ENCODE measurements at places on chromosomes 12 and 14.
A peak's percentile ranks its signal among the peaks of the same experiment; 100 is the strongest.

DNA sequence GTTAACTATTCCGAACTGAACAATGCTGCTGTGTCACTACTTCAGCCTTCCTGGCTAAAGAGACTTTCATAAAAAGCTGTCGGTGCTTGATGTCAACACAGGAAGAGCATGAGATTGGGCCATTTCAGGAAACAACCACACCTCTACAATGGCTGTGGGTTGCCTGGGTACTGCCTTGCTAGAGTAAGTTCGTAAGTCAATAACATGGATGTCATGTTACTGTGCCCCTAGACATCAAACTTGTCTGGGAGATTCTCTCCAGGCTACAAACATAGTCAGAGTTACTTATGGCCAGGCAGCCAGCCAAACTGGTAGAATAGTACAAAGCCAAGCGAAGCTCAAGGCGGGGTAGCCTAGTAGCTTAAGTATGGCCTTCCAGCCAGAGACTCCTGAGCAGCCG, 23.1 kb downstream of the MAX start:
- no peak for DNase-seq

- no peak for DNase-seq
Measured at GRCh38 chr12:102195826-102196225, 1.8 kb downstream of the PMCH start.

DNA sequence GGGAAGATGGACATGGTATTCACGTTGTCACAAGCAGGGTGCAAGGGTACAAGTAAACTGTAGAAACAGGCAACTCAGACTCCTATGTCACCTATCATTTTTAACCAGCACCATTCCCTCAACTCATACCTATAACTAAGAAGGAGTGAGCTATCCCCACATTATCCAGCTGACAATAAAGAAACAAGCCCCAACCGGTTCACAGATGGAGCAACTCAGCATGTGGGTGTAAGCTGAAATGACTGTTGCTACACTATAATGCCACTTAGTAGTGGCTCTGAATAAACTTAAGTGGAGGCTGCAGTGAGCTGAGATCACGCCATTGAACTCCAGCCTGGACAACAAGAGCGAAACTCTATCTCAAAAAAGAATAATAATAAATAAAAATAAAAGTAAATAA, 829.5 kb upstream of the MDGA2 start:
- no peak for DNase-seq

DNA sequence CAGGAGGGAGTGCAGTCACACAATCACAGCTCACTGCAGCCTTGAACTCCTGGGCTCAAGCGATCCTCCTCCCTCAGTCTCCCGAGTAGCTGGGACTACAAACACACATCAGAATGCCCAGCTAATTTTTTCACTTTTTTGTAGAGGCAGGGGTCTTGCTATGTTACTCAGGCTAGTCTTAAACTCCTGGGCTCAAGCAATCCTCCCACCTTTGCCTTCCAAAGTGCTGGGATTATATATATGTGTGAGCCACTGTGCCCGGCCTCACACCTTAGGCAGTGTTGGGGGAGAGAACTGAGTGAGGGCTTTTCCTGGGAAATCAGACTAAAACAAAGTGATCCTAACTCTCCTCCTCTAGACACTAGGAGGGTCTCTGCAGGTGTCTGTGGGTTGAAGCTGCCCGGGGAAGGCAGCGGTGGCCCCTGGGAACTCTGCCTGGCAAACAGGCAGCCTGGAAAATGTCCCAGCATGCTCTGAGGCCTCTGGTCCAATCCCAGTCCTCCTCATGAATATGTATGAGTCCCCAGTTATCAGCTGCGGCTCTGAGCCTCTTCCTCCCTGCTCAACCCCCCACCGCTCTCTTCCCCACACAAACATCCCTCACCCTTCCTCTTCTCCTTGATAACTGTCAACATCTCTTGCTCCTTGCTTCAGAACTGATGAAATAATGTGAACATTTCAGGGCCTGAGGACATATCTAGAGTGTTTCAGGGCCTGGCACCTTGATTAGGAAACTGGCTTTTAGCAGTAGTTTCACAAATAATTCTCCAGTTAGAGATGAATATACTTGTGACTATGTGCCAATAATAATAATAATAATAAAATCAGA, 7.9 kb upstream of the NAA25 start:
- DNase-seq: no peak

GRCh38 chr14:43671716-43672485, 835.2 kb downstream of the FSCB start:
- DNase-seq: no peak

DNA sequence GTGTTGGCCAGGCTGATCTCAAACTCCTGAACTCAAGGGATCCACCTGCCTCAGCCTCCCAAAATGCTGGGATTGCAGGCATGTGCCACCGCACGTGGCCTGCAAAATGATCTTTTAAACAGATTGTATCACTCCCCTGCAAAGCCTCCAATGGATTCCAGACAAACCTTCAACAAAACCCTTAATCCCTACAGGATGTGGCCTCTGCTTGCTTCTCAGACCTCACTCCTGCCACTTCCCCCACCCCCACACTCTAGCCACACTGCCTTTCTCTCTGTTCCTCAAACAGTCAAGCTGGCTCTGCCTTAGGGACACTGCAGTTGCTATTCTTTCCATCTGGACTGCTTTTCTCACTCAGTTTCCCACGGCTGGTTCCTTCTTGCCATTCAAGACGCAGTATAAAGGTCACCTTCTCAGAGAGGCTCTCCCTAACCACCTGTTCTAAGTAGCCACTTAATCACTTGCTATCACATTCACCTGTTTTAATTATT, 47.3 kb upstream of the TMED10 start:
- peak; percentile 38 for DNase-seq

DNA sequence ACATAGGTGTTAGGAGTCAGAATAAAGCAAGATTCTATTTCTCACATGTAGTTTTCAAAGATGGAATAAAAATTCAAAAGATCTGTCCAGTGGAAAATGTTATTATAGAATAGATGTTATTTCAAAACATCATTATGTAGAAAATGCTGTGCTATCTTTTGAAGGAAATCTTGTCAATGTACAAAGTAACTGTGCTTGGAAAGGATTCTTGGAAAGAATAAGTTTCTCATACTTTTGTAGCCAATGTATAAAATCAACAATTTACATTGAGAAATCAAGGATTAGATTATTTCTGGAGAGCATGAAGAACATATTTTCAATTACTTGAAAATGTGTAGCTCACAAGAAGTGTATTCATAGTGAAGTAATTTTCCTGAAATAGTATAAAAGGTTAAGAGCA, 532.5 kb upstream of the MGAT4C start:
- DNase-seq: no peak

- no peak for DNase-seq
Measured at GRCh38 chr12:119749666-119750065, 81.7 kb downstream of the PRKAB1 start.

DNA sequence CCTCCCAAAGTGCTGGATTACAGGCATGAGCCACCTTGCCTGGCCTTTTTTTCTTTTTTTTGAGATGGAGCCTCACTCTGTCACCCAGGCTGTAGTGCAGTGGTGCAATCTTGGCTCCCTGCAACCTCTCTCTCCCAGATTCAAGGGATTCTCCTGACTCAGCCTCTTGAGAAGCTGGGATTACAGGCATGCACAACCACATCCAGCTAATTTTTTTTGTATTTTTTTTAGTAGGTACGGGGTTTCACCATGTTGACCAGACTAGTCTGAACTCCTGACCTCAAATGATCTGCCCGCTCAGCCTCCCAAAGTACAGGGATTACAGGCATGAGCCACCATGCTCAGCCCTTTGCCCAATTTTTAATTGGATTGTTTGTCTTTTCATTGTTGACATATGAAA, 58.0 kb downstream of the SINHCAF start:
- no peak for DNase-seq

- DNase-seq: peak; percentile 54
Measured at GRCh38 chr14:25132732-25133422, 82.9 kb upstream of the STXBP6 start.

GRCh38 chr12:100234591-100235304, 32.1 kb downstream of the DEPDC4 start:
- DNase-seq: no peak

DNA sequence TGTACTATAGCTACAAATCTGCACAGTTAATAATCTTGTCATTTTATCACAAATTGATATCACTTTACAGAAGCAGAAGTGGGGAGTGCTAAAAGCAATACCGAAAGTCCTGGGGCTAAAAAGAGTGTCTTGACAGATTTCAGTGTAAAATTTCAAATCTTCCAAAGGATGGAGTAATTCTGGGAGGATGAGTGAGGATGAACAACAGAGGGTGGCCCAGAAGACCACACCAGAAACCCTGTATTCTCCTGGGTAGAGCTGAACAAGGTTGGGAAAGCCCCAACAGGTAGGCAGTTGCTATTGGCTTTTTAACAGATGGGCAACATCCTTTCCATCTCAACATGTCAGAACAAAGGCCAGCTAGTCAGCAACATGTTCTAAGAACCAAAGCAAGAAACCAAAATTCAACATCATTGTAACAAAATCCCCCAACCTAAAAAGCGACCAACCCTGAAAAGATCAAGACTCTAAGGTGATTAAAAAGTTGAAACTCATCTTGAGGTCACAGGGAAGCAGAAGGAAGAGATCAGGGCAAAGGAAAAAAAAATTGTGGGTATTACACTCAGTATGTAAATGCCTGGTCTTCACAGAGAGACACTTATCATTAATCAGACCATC, 38.8 kb downstream of the CBX5 start:
- DNase-seq: peak; percentile 17

- DNase-seq: no peak
Measured at GRCh38 chr12:2043054-2043453, 9.7 kb upstream of the CACNA1C start.

- no peak for DNase-seq
Measured at GRCh38 chr14:76717508-76718290, 43.6 kb upstream of the VASH1 start.

- DNase-seq: no peak
Measured at GRCh38 chr12:40104461-40105264, 1.2 kb downstream of the SLC2A13 start.

DNA sequence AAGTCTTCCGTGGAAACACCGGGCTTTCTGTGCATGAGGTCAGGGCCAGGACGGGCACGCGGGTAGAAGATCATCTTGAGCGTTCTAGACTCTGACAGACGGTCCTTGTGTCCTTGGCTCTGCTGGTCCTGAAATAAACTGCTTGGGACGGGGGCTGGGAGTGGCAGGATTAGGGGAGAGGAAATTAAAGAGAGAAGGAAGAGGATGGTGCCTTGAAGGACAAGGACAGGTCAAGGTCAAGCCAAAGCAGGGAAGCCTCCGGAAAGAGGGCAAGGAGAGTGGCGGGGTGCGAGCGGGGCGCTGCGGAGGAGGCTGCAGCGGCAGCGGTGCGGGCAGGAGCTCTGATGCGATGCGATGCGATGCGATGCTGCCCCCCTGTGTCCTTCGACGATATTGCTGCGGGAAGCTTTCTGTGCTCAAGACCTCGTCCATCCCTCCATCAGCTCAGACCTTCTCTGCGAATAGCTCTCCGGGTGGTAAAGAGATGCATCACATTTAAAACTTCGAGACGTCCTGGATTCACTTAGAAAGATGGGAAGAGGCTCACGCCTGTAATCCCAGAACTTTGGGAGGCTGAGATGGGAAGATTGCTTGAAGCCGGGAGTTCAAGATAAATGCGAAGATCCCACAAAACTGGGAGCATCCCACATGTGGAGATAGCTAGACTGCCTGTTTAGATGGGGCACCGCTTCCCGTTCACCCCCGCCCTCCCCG, 110.1 kb upstream of the TMEM132D start:
- peak; percentile 59 for DNase-seq

DNA sequence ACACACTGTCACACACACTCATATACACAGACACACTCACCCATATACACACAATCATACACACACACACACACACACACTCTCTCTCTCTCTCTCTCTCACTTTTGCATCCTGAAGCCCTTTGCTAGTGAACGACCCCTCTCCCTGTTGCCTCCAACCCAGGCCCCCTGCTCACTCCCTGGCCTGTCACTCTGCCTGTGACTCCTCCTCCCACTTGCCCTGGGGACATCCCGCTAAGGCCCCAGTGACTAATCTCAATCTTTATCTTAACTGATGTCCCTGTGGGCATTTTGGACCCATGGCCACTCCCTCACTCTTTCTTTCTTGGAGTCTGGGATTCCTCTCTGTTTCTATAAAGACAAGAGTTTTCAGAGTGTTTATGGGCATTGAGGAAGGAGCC, 10.9 kb upstream of the DLK1 start:
- DNase-seq: no peak

- DNase-seq: no peak
Measured at GRCh38 chr12:125259178-125259867, 194.1 kb downstream of the AACS start.

GRCh38 chr14:51544471-51544870, 107.2 kb upstream of the FRMD6 start:
- no peak for DNase-seq

GRCh38 chr12:15227004-15227679, 5.9 kb upstream of the RERG start:
- DNase-seq: peak; percentile 43

GRCh38 chr12:74977832-74978481, 231.7 kb downstream of the KCNC2 start:
- no peak for DNase-seq

DNA sequence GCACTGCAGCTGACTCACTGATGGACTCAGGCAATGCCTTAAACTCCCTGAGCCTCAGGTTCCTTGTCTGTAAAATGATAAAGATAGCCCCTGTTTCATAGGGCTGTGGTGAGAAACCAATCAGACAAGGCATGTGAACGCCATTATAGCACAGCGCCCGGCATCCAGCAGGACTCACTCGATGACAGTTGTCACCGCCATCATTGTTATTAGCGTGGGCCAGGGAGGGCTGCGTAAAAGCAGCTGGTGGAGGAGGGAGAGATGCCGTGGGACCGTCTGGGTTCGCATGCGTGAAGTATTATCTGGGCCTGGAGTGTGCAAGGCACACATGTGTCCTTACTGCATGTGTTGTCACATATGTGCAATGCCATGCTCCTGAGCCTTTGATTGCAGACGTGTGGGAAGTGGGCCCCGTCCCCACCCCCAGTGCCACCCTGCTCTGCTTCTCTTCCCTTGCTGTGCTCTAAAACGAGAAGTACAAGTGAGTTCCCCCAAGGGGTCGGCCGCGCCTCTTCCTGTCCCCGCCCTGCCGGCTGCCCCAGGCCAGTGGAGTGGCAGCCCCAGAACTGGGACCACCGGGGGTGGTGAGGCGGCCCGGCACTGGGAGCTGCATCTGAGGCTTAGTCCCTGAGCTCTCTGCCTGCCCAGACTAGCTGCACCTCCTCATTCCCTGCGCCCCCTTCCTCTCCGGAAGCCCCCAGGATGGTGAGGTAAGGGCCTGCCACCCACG, at the start of gene PTPN6:
TSS of gene PTPN6 (plus strand) at position 546 of the 730 bp plus-strand sequence. CDS start at position 703, 157 bp downstream.
- DNase-seq: peak; percentile 76

DNA sequence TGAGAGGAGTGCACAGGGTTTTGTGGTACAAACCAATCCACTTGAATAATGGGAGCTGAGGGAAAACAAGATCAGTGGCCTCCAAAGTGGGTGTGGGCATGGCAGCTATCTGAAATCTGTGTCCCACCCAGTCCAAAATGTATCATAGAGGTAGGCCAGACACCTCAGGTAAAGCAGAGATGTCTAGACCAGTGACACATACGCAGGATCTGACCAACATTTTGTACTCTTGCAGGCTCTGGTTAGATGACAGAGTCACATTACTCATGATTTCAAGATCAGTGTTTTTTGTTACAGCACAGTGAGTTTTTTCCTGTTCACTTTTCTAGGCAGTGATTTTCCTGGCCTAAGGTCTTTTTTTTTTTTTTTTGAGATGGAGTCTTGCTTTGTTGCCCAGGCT, 211.8 kb downstream of the PCNX1 start:
- DNase-seq: peak; percentile 58

- no peak for DNase-seq
Measured at GRCh38 chr12:108729612-108730364, 1.5 kb downstream of the CORO1C start.

Measured in activated CD4-positive, alpha-beta memory T cell treated with anti-CD3 and anti-CD28 coated beads for 36 hours (primary cell).